ENCODE measurements at places on chromosomes 4 and X.

GRCh38 chr4:6268650-6269615 is 717 bp upstream of the WFS1 start:
- DNase-seq, result no peak

GRCh38 chrX:14352511-14352910 is 176.8 kb upstream of the GLRA2 start:
- peak; percentile 4 for DNase-seq

- no peak for DNase-seq
These were observed 50.8 kb upstream of the BOD1L1 start for GRCh38 chr4:13678186-13678924.

- no peak for DNase-seq
These were observed 4.6 kb downstream of the NKX6-1 start for GRCh38 chr4:84494531-84494930.

GRCh38 chr4:119570401-119570800 is 58.2 kb downstream of the PDE5A start:
- DNase-seq, result peak; percentile 30

GRCh38 chr4:79297479-79297878 is 28.4 kb downstream of the NAA11 start:
- DNase-seq, result no peak

GRCh38 chr4:146278986-146279385 is 64.6 kb downstream of the REELD1 start:
- no peak for DNase-seq

GRCh38 chrX:323721-324628 is 5.4 kb upstream of the GTPBP6 start:
- peak; percentile 71 for DNase-seq

DNA sequence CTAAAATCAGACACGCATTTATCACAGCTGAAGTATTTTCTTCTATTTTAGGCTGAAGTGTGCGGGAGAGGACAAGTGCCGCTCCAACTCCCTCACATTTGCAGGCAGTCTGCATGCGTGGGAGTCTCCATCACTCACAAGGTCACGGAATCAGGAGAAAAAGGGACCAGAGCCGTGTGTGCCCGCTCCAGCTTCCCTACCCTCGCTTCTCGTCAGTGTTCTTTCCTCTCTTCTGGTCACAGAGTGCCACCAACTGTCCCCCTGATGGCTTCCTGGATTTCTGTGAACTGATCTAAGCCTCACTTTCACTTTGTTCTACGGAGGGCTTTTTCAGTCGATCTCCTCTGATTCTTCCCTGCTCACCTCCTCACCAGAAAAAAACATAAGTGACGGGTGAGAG is 407.4 kb upstream of the AADAT start:
- peak; percentile 20 for DNase-seq

DNA sequence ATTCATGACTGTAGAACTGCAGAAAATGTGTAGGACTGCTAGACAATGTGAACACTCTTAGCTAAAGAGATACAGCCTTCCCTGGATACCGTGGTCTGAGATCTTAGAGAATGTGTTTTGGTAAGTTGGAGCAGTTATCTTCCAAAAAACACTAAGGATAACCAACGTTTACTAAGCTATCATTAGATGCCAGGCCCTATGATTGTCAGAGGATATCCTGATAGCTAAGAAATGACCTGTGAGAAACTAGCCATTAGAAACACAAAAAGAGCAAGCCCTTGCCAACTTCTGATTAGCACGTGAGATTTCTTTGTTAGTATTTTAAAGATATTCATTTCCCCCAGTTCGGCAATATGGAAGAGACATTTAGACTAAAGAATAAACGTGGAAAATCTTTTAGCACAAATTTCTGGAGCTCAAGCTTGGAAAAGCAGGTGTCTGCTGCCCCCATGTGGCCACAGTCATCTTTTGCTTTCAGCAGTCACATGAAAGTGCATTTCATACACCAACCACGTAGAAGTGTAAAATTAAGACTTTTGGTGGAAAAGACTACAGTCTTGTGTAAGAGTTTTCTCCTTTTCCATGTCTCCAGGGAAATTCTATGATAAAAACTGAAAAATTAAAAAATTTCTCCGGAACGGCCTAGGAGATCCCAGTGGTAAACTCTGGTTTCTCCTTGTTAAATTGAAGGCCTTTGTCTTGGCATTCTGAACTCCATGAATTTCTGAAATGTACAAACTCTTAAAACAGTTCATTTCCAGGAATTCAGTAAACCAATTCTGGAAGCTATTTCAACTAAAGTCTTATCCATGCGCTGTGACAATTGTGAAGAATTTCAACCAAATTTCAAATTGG is 136.4 kb downstream of the ZNF674 start:
- peak; percentile 63 for DNase-seq

DNA sequence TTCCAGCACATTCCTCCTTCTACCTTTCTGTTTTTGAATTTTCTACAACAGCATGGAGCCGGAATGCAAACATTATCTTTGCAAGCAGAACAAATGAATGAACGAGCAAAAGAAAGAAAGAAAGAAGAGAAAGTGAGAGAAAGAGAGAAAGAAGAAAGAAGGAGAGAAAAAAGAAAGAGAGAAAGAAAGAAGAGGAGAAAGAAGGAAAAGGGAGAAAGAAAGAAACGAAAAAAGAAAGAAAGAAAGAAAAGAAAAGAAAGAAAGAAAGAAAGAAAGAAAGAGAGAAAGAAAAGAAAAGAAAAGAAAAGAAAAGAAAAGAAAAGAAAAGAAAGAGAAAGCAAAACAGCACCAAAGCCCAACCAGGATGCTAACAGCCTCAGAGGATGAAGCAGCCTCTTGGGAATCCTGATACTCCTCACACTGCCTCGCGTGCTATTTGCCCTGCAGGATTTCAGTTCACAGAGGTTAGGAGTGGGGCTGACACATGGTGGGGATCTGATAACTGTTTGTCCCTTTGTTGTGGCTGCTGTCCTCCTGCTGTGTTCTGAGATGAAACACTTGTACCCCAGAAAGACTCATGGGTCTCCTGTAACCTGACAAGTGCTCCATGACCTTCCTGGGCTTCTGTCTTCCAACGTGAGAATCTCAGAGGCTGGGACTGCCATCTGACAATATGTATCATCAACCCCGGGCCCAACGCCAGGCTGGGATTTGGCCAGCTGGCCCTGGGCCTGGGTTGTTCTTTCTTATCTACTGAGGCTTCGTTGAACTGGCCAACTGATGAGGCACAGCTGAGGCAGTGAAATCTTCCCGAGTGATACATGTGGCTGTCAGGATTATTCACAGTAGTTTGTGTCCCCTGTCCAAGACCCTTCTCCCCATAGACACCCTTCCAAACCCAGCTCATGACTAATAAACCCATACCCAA is 61.0 kb downstream of the SEPSECS start:
- DNase-seq, result no peak

GRCh38 chr4:95637043-95637600 is 88.3 kb upstream of the UNC5C start:
- peak; percentile 20 for DNase-seq

DNA sequence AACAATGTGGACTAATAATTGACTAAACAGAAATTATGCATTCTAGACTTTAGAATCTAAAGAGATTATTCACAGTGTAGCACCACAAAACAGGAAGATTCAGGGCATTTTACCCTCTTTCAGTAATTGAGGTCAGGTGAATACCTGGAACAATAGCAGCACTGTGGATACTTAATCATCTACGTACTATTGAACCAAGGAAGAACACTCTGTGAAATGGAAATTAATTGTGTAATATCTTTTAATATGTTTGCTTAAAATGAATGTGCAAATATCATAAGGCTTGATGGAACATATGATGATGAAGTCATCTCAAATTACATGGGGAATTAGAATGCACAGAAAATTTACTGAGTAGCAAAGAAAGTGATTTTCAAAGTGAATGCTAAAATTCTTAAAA is 68.5 kb upstream of the MAP9 start:
- no peak for DNase-seq
